NCI-H2107 (cell line): ENCODE measurements at places on chromosomes 1 and 21.
A peak's percentile ranks its signal among the peaks of the same experiment; 100 is the strongest.

GRCh38 chr1:15110867-15111230 is 42.7 kb upstream of the TMEM51 start:
- DNase-seq, result no peak

- DNase-seq, result no peak
These were observed 257.9 kb upstream of the AJAP1 start for GRCh38 chr1:4396551-4396950.

DNA sequence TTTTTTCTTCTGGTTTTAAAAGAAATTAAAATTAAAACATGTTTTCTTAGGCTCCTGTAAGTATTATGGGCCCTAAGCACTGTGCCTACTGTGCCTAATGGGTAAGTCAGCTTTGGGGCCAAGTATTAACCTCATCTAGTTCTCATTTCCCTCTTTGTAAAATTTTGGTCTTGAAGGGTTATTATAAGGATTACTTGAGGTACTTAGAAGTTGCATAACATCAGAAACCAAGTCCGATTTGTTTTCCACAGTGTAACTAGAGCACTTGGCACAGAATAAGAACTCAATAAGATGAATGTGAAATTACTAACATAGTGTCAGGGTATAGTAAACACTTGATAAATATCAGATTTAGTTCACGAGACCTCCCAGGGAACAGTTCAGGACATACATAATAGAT is 16.4 kb upstream of the OSBPL9 start:
- no peak for DNase-seq

- DNase-seq, result no peak
These were observed 197.4 kb downstream of the ADGRL2 start for GRCh38 chr1:81998165-81998564.

- peak; percentile 96 for DNase-seq
These were observed at the start of gene MAGI3 for GRCh38 chr1:113389953-113390834. TSS of gene MAGI3 (plus strand) at chr1:113390515. CDS start at chr1:113391034, 519 bp downstream.

- no peak for DNase-seq
These were observed 9.8 kb downstream of the SAMD13 start for GRCh38 chr1:84311296-84311695.

DNA sequence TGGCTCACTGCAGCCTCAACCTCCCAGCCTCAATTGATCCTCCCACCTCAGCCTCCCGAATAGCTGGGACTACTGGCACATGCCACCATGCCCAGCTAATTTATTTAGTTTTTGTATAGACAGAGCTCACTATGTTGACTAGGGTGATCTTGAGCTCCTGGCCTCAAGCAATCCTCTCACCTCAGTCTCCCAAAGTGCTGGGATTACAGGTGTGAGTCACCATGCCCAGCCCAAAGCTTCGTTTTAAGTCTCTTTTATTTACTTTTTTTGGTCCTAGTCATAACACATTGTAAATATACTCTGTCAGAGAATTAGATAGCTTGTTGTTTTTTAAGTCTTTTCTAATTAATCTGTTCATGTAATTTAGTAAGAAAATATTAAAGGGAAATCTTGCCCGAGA is 42.8 kb downstream of the KCNK1 start:
- DNase-seq, result no peak

GRCh38 chr1:216662681-216663080 is 60.5 kb downstream of the ESRRG start:
- no peak for DNase-seq

GRCh38 chr1:31762726-31763670 is 1.1 kb downstream of the ADGRB2 start:
- DNase-seq, result peak; percentile 61

DNA sequence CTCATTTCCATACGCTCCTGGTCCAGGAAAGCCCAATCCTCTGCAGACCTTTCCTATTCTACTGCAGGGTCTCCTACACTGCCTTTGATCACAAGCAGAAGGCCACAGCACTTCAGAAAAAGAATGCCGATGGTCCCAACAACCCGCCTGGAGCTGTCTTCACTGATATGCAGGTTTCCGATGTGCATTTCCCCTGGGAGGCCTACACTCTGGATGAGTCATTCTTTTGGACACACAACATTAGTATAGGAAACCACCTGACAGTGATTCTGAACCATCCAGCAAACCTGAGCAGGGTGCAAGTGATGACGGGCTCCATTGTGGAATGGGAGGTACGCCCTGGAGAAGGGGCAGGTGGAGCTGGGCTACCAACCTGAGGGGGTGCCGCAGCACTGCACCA is 15.0 kb downstream of the PCAT6 start:
- DNase-seq, result no peak

- peak; percentile 60 for DNase-seq
These were observed 13.8 kb downstream of the CNIH3 start for GRCh38 chr1:224629965-224630364.
